ENCODE measurements at places on chromosomes 7 and 10.

- DNase-seq, result no peak
These were observed 319.0 kb downstream of the PLXNA4 start for GRCh38 chr7:132257253-132257652.

GRCh38 chr7:77482015-77482414 lies 55.1 kb upstream of the PTPN12 start:
- no peak for DNase-seq

DNA sequence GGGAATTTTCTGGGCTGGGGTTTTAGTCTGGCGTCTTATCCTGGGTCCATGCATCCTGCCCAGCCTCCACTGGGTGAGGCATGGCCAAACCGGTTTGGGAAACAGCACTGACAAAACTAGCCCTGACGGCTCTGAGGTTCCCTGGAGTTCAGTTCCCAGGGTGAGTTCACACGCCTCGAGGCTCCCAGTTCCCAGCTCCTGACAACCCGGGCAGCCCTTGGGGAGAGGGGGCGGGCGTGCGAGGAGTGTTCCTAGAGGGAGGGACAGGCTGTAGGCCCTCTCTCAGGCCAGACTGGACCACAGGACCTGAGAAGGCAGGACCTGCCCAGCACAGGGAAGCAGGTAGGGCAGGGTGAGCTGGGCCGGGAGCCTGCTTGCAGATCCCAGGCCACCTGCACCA lies 82.3 kb upstream of the PPIF start:
- DNase-seq, result no peak

DNA sequence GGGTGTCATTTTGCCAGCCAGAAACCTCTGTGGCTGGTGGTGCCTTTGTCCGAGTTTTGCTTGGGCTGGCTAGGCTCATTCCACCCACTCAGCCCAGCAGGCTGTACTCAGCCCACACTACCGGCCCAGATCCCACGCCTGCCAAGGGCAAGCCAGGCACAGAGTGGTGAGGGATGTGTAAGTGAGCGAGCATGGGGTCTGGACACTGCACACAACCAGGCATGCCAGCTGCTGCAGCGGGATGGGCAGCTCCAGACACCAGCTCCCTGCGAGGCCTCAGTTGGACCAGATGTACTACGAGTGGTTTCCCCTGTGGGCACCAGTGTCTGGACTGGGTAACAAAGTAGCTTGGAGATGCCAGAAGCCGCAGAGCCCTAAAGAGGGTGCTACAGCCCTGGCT lies 134.2 kb upstream of the C7orf33 start:
- no peak for DNase-seq

DNA sequence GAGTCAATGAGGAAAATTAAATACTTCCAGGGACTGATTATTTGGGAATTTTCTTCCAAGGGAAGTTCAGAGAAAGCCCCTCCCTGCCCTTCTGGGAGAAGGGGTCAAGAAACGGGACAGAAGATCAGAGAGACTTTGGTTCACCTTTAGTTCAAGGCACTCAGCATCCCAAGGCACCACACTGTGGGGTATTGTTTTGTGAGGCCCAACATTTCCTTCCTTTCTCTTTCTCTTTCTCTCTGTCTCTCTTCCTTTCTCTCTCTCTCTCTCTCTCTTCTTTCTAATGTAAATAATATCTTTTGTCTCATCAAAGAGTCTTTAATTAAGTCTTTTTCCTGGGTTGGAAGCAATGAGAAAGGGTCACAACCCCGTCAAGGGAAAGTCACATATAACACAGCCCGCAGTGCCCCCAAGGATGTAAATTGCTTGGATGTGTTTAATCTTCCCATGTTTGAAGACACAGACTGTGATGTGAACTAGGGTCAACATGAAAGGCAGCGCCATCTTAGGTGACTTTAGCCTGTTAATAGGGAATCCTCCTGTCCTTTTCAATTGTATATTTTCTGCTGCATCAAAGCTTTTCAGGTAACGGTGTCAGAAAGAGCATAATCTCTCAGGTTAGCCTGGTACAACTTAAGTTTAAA lies 983.3 kb upstream of the C7orf33 start:
- no peak for DNase-seq

- no peak for DNase-seq
These were observed 50.9 kb downstream of the ANKMY2 start for GRCh38 chr7:16594676-16595075.

GRCh38 chr7:121689749-121690148 lies 183.2 kb upstream of the PTPRZ1 start:
- DNase-seq, result no peak

GRCh38 chr10:102347236-102347828 lies 48.2 kb upstream of the NFKB2 start:
- DNase-seq, result no peak

DNA sequence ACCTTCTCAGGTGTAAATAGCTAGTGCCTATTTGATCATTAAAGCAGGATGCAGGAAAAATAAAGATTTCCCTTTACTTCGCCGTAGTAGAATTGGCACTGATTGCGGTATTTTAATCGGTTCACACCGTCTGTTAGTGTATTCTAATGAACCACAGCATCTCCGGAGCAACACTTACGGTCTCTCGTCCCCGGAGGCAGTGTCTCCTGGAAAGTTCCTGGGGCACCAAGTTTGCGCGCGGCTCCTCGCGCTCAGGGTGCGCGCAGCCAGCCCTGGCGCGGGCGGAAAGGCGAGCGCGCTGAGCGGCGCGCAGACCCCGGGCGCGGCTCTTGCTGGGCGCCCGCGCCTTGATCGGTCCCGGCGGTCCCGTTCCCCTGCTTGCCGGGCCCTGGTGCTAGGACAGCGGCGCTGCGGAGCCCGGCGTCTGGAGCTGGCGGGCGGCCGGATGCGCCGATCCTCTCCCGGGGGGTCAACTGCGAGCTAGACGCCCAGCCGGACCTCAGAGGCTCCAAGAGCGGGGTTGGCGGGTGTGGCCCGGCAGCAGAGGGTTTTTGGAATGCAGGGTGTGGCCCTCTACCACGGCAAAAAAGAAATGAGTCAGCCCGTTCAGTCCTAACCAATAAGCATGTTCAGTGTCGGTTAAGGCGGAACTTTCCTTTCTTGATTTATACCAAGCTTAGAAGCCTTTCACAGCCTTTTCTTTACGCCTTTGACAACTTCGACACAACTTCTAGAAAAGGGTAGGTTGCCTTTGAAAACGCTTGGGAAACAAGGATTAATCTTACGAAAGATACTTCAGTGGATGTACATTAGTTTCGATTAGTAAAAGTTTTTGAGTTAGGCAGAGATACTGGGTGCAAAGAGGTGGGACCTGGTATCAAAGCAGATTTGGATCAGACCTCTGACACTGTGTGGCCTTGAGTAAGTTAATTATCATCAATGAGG lies 166.8 kb upstream of the ASAH2 start:
- peak; percentile 54 for DNase-seq

DNA sequence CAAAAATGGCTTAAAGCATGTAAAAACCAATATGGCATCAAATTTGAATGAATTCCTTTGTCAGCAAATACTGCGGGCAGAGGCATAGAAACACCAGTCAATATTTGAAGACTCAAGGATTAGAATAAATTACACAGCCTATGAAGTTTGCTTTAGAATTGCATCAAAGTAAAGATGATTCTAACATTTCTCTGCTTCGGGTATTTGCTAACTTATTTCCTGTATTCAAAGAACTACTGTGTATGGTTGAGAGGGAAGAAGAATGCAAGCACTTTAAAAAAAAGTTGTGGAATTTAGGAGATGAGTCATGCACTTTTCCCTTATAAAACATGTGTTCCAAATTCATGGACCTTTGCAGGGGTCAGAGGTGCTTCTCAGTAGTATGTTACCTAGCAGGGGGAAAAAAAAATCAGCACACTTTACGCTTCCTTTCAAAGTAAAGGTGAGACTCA lies 90.1 kb downstream of the PIP4K2A start:
- no peak for DNase-seq

GRCh38 chr10:116753759-116754158 lies 11.4 kb upstream of the HSPA12A start:
- no peak for DNase-seq

- DNase-seq, result no peak
These were observed 21.8 kb downstream of the SPOCK2 start for GRCh38 chr10:72066318-72067284.

DNA sequence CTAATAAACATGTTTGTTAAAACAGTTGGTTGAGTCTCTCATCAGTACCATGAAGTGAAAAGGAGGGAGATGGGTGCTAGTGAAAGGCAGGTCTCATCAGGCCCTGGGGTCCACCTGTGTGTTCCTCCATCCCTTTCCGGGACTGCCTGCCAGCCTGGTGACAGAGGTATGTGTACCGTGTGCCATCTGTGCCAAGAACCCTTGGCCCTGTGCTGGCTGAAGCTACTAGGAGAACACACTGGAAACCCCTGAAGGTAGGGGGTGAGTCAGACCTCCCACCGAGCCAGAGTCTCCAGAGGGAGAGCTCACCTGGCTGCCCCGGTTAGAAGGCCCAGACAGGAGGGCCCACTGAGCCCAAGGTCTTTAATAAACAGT lies 2.3 kb downstream of the DDIT4 start:
- DNase-seq, result no peak

DNA sequence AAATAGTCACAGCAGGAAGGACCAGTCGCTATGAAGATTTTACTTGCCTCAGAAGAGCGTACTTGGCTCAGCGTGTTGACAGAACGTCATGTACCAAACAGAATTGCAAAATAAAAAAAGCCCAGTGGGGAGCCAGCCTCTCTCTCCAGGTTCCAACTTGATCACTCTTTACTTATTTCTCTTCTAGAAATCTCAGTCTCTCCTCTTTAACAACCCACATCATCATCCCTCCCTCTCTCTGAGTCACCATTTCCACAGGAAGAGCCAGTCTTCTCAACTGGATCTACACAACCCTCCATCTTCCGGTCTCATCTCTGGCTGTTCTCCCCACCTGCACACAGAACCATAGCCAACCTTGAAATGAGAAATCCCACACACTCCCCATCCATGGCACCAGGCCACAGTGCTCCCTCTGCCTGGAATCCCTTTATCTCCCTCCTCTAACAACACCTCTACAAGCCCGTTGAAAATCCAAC lies 718.3 kb downstream of the GRID1 start:
- DNase-seq, result no peak

GRCh38 chr10:118590334-118590733 lies 5.1 kb downstream of the PRLHR start:
- no peak for DNase-seq

DNA sequence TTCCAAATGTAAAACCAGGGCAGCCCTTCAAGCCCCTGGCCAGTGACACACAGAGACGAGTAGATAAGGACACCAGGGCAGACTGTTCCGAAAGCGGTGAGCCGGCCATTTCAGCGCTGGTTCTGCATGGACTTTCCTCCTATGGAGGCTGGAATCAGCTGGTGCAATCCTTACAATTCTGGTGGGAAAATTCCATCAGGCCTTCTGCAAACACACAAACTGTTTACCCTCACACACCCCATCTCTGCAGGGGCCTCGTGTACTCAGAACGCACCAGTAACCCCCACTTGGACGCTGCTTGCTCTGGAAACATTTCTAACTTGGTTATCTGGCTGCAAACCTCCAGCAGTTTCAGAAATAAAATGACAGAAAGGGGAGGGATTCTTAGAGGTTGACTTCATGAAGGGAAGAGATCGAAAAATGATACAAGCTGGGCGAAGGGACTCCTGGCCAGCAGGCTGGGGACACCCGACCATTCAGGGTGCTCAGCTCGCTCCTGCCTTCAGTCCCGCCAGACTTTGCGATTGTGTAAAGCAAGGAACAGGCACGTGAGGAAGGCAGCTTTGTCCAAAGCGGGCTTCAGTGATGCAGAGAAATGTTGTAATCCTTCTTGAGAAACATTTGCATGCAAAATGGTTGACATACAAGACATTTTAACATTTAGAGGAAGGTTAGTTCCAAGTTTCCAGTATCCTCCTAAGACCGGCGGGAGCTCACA lies 19.7 kb upstream of the SHH start:
- DNase-seq, result no peak

GRCh38 chr10:115125505-115125904 lies 32.3 kb downstream of the ATRNL1 start:
- no peak for DNase-seq

DNA sequence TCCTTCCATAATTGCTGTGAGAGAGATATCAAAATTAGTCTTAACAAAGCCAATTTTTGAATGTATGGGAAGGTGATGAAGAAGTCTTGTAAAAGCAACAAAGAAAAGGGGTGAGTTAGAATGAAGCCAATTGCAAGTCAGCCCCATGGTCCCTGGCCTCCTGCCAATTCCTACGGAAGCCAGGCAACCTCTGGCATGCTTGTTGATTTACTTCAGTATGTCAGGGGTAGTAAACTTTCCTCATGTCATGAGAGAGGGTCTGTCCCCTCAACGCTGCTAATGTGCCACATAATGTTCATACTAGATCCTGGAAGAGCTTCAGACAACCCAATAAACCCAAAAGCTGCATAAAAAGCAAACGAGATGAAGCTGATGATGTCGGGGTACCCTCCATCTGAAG lies 159.1 kb upstream of the YAE1 start:
- DNase-seq, result peak; percentile 59

DNA sequence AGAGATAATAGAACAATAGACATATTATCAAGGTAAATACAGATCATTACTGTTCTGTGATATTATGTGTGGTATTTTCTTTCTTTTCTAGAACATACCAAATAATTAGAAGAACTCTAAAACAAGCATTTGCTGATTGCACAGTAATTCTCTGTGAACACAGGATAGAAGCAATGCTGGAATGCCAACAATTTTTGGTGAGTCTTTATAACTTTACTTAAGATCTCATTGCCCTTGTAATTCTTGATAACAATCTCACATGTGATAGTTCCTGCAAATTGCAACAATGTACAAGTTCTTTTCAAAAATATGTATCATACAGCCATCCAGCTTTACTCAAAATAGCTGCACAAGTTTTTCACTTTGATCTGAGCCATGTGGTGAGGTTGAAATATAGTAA lies 185.5 kb downstream of the CFTR start:
- DNase-seq, result no peak

- peak; percentile 58 for DNase-seq
These were observed 557 bp downstream of the HOXA11 start for GRCh38 chr7:27184337-27185012.

- no peak for DNase-seq
These were observed 252.7 kb upstream of the FERD3L start for GRCh38 chr7:19397911-19398310.

DNA sequence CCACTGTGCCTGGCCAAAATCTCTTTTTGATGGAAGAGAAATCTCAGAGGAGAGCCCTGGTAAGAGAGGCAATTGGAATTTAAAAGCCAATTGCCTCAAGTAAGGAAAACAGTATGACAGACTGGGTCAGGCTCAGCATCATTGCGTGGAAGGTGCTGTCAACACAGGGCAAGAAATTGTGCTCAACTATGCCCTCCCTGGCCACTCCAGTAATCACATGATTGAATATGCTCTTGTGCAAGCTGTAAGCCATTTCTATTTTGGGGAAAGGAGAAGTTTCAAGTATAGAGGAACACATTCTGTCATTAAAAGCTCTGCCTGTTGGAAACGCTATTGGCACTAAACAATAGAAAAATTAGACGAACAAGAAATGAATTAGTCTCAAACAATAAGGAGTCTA lies 1127.7 kb downstream of the REEP3 start:
- DNase-seq, result no peak

DNA sequence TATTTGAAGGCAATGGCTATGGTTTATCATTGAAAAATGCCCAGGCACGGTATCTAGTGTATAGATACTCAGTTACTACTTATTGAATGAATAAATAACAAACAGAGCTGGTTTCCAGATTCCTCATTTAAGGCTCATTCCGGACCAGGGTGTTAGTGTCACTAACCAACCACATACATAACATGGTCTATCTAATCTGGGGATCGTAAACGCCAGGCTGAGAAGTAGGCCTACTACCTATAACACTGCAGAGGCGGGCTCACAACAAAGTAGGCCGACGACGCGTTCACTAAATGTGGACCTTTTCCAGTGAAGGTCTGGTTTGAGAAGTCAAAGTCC lies 423 bp downstream of the LSM5 start:
- DNase-seq, result no peak

GRCh38 chr7:70032649-70033048 lies 434.4 kb downstream of the AUTS2 start:
- DNase-seq, result no peak
